NCI-H510A (cell line): ENCODE measurements at places on chromosomes 4 and X.

DNA sequence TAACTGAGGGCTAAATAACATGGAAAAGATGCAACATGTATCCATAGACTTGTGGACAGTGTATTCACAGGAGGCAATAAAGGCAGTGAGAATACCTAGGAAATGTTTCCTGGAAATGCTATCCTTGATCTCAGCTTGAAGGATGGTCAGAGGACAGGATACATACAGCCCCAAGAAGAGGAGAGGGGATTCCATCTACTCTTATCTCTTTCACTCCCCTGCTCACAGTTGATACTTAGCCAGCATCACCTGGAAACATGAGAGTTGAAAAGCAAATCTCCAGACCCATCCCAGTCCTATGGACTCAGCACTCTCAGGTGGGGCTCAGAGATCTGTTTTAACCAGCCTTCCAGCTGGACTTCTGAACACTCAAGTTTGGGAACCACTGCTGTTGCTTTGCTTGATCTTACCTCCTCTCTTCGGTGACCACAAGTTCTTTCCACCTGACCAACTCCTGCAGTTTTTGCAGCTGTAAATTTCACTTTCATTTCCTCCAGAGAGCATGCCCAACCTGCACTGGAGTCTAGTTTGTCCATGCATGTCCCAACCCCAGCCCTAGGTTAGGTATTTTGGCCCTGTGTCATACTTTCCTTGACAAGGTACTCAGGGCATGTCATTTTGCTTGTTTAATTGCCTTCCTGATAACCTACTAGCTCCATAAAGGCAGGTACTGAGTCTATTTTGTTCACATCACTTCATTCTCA lies 10.4 kb downstream of the RELL1 start:
- DNase-seq = no peak

- no peak for DNase-seq
Observed at GRCh38 chrX:153944140-153944799, at the start of gene RENBP. TSS of gene RENBP (minus strand) at chrX:153944643. CDS start at chrX:153944610, 33 bp downstream.

DNA sequence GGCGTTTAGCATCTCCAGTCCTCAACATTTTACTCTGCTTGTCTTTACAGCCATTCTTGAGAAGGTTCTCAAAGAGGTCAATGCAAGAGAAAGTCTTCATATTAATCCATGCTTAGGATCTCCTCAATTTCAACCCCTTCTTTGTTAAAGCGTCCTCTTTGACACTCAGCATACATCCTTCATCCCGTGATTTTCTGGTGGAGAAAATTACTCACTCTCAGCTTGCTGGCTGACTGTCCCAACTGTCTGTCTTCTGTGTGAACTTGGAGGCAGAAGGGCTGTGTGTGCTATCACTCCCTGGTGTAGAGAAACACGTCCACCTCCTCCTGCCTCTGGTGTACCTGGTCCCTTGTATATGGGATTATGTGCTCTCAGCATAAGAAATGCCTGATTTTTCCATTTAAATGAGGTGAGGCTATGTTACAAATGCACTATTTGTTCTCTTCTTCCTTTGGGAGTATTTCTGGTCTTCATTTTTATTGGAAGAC lies 57.8 kb downstream of the GALNT7 start:
- no peak for DNase-seq

GRCh38 chr4:113064244-113064643 lies 14.8 kb downstream of the ANK2 start:
- DNase-seq = peak; percentile 79

GRCh38 chr4:1081689-1082040 lies 31.7 kb downstream of the RNF212 start:
- no peak for DNase-seq

- no peak for DNase-seq
Observed at GRCh38 chr4:124525524-124525923, 187.0 kb downstream of the ANKRD50 start.

DNA sequence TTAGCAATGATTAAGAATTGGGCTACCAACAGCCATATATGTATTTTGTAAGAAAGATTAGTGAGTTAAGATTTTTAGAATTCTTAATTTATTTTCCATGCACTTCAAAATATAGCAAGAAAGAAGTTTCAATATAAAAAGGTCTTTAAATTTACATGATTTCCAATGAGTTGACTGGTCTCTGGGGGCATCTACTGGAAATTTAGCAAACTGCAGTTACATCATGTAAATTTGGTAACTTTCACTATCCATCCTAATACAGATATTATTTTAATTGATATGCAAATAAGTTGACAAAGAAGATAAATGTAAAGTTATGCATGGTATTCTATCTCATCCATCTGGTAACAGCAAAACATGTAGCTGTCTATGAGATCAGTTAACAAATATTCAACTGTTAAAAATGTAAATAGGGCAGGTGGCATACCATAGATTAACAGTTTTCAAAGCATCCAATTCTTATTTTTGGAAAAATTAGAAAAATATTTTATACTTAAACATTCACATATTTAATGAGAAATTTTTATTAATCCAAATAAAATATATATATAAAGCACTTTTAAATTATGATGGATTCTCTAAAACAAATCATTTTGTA lies 29.1 kb downstream of the TTC29 start:
- no peak for DNase-seq

GRCh38 chr4:153806073-153806472 lies 17.2 kb upstream of the SFRP2 start:
- DNase-seq = no peak

GRCh38 chr4:67550857-67551256 lies 5.6 kb upstream of the CENPC start:
- DNase-seq = no peak

- DNase-seq = no peak
Observed at GRCh38 chr4:83378419-83378818, 43.8 kb upstream of the HPSE start.

- DNase-seq = no peak
Observed at GRCh38 chrX:33465137-33465536, 253.8 kb upstream of the DMD start.

- no peak for DNase-seq
Observed at GRCh38 chrX:13599491-13599890, 30.1 kb downstream of the EGFL6 start.
